ENCODE measurements at places on chromosomes 3 and 15.

DNA sequence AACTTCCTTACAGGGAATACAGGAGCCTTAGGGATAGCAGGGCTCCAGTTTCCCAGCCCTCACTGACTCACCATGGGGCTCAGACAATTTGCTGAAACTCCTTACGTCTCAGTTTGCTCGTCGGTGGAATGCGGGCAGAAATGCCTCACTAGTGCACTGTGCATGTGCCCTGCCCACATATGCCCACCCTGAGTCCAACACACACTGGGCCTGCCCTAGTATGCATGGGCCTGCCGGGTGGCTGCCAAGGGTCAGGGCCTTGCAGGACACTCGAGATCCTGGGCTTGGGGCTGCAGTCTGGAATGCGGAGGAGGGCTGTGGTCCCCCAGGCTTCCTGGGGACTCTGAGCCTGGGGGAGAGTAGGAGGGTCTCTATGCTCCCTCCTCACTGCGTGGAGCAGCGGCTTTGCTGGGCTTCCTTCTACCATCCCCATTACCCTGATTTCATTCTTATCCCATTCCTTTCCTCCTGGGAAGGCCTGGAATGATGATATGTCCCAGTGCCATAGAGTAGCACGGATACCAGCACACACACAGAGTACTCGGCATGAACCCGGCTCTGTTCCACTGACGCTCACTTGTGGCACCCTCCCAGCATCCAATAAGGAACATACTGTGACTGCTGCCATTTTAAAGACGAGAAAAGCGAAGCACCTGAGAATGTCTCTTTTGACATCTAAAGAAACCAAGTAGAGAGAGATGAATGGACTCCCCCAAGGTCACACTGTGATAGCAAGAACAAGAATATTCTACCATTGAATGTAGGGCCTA is 124.2 kb downstream of the ASB7 start:
- peak; percentile 60 for DNase-seq

GRCh38 chr3:182906036-182906435 is 74.3 kb downstream of the DCUN1D1 start:
- no peak for DNase-seq

GRCh38 chr3:4591669-4592068 is 98.5 kb downstream of the ITPR1 start:
- DNase-seq: no peak

DNA sequence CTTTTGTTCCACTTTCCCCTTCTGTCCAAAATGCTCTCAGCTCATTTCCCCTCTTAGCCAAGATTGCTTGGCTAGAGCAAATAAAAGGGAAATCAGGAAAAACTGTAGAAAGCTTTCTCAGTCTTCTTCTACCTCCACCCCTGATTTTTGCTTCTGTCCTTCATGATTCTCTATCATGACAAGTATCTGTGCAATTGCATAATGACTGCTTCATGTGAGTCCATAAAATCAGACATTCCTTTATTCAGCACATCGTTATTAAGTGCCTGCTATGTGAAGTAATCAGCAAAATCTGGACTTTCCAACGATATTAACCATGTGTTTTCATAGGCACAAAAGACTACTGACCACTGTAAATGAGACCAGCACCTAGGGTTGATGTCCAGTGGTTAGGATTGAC is 321.5 kb upstream of the CBLB start:
- no peak for DNase-seq

- no peak for DNase-seq
Observed at GRCh38 chr3:177211503-177212277, 14.4 kb upstream of the TBL1XR1 start.

All from EL (cell line).